ENCODE measurements at places on chromosomes 2 and 18.

DNA sequence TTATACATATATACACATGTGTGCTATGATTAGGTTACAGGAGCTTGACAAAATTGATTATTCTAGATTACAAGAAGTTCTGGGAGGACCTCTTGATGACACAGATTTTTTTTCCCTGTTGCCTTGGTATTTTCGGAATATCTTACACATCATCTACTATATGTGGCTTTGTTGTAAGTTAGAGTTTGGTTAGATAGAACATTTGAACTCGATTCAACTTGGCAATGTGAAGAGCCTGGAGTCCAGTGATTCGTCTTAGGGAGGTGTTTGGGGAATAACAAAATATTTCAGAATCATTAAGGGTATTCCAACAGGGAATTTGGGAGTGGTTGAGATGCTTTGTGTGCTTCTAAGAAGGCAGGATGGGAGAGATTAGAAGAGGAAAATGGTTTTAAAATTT lies 39.3 kb upstream of the EFEMP1 start:
- DNase-seq: no peak

- no peak for DNase-seq
Measured at GRCh38 chr18:79584491-79585394, 94.9 kb upstream of the CTDP1 start.

DNA sequence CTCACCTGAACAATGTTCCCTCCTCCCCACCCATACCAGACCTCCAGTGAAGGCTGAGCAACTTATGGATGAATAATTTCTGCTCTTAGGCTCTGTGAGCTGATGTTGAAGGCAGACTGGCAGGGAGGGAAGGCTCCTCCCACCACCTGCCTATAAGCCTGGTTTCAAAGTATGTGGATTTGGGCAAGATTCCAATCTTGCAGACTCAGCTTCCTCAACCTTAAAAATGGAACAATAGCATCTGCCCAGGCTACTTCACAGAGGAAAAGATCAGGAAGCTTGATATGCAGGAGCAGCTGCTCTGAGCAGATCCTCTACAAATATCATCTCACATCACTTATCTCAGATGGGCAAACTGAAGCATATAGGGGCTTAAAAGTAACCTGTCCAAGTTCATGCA lies 112.2 kb downstream of the ZFP36L2 start:
- DNase-seq: no peak

DNA sequence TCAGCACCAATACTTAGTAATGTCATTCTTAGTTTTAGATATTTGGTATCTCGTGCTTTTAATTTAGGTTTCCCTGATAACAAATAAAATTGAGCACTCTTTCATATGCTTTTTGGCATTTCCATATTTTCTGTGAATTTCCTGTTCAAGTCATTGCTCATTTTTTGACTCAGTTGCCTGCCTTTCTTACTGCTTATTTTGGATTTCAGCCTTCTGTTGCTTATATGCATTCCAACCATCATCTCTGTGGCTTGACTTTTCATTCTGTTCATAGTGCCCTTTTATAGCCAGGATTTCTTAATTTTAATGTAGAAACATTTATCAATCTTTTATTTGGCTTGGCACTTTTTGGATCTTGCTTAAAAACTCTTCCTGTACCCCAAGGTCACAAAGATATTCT lies 14.5 kb upstream of the KIF3C start:
- no peak for DNase-seq

All from MM.1S (cell line).